Cortex of kidney (tissue), 1 donor: ENCODE measurements at places on chromosomes 3 and 15.

DNA sequence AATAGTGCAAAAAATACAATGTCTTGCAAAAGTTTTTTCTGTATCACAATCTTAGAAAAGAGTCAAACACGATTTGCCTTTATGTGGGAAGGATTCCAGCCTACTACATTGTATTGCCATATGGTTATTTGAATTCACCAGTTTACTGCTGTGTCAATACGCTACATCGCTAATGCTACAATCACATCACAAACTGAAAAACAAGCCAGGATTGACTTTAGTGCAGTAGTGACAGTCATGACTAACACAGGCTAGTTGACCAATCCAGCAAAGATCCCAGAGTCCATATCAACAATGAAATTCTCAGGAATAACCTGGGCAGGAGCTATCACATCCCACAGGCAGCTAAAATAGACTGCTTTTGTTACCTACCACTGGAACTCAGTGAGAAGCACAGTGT lies 67.0 kb downstream of the IL12A start:
- no peak for DNase-seq

GRCh38 chr3:127663151-127663550 lies 9.6 kb upstream of the ABTB1 start:
- DNase-seq, result no peak

DNA sequence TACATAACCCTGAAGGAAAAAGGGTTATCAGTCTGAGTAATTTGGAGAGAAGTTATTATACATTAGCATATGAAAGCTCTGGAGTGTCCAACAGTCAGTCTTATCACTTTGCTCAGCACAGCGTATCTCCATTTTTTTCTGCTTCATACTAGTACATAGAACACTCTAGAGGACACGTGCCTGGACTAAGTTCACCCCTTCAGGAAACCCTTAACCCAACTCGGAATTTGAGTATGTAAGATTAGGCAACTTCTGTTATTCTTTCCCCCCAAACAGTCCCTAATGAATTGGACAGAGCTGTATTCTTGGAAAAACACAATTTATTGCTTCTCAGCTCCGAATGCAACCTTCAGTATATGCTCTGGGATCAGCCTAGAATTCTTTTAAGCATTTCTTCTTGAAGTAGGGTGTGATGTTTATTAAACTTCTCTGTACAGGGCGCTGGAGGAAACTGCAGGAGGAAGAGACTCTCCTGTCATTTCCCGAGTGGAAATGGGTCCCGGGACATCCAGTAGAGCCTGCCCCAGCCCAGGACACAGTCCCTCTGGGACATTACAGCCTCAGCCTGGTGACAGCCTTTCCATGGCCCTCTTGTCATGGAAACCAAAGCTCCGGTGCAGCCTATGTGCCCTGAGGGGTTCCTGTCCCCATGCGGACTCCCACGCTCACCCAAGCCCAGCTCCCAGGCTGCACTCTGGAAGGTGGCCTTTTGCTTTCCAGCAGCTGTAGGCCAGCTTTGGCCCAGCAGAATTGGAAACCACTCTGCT lies 37.3 kb upstream of the CMTM8 start:
- no peak for DNase-seq

DNA sequence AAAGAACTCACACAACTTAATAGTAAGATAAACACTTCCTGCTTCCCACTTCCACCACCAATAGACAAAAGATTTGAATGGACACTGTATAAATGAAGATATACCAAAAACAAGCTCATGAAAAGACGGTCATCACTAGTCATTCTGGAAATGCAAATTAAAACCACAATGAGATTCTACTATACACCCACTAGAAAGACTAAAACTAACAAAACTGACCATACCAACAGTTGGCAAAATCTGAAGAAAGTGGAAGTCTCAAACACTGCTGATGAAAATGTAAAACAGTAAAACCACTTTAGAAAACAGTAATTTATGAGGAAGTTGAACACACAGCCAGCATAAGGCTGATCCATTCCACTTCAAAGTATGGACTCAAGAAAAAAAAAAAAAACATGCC lies 35.6 kb upstream of the CD96 start:
- no peak for DNase-seq

DNA sequence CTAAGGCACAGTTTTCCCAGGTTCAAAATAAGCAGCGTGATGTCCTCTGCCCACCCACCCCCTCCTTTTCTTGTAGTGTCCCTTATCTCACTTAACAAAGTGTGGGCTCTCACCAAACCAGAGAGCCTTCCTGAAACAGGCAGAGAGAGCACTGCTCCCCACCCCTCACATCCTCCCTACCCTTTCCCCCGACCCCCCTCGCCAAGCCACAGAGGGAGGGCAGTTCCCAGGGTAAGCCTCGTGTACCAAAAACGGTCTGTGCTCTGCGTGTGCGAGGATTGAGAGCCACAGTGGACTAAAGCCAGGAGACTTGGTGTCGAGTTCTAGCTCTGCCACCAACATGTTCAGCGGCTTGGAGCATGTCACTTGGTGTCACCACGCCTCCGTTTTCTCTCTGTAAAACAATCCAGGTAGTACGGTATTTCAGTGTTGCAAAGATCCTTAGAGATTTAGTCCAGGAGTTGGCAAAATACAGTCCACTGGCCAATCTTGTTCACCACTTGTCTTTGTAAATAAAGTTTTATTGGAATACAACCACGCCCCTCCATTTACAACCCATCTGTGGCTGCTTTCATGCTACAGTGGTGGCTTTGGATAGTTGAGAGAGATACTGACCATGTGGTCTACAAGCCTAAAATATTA lies 249.9 kb downstream of the OPA1 start:
- no peak for DNase-seq

GRCh38 chr3:12541625-12542024 lies 3.7 kb downstream of the MKRN2OS start:
- no peak for DNase-seq

GRCh38 chr3:171458071-171458863 lies 1.9 kb downstream of the TNIK start:
- no peak for DNase-seq

DNA sequence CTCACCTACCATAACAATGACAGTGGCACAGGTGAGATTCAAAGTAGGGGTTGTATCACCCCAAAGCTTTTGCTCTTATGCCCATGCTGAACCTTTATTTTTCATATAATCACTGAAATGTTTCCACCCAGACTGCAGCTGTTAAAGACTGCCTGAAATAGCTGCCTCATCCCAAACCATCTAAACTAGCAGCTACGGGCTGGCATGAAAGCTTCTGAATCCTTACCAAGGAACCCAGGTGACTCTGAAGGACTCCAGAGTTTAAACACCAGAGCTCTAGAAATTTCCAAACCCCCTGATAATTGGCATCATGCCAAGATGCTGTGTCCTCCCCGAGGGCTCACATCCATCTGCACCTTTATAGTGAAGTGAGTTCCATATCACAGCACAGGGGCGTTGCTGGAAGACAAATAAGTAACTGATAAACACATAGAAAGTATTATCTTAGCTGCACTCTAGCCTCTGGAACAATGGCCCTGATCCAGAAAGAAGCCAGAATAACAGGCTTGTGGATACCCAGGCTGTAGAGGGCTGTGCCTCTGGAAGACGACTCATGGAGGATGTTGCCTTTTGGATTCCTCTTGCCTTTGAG lies 238.9 kb downstream of the CADPS start:
- no peak for DNase-seq

DNA sequence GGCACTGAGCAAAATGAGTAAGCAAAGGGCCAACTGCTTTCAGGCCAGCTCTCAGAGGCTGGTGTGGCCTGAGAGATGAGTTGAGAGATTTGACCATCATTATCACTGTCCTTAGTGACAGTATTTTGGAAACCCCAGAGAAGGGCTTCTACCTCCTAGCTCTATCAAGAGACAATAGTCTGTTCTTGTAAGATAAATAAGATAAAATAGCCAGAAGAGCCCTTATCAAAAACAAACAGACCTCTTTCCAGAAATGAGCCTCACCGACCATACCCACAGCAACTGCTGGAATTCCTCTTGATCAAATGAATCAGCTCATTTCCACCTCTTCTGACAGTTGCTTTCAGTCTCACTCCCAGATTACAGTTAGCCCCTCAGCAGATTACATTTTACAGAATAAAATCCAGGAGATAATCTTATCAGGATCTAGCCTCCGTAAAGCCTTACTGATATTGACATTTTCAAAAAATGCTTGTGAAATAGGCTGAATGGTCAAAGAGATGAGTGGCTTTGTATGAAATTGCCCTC lies 4.5 kb downstream of the HDC start:
- no peak for DNase-seq

DNA sequence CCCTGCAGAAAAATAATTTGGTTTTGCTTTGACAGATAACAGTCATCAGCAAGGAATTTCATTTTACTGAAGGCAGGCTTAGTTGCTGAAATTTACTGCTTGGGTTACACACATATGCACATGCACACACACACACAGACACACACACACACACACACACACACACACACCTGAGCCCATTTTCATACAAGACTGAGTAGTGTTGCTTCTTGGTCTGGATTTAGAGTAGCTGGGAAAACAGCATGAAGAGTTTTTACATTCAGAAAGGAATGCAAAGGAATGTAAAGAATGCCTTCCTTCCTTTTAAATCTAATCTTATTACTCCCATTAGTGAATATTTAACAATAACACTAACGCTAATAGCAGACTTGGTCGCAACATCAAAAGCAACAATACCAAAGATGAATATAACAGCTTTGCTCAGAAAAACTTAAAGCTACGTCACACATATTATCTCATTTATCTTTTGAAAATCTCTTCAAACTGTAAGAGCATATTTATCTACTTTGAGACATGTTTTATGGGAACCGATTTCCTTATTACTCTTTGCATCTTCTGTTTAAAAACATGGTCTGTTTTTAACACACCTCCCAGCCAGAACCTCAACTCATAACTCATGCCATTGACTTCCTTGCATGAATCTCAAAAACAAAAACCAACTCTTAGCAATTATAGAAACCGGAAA lies 32.5 kb downstream of the RFTN1 start:
- no peak for DNase-seq

GRCh38 chr3:153673853-153674252 lies 447.3 kb upstream of the ARHGEF26 start:
- DNase-seq, result no peak

DNA sequence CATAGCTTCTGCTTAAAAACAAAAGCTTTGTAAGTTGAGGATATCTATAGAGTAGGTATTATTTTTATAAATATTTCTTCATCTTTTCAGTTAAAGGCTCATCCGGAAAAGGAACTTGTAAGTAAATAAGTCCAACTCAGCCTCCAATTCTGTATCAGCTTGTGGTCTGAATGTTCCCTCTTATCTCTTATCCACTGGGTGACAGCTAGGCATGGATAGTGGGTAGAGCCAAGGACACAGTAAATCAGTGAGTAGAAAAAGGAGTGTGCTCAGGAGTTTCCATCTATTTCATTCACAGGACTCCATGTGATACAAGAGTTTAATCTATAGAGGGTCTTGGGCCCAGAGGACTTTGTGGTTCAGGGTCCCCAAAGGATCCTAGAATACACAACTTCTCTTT lies 50.9 kb downstream of the FRMD5 start:
- DNase-seq, result no peak
